ENCODE measurements at places on chromosomes 13 and 19.

DNA sequence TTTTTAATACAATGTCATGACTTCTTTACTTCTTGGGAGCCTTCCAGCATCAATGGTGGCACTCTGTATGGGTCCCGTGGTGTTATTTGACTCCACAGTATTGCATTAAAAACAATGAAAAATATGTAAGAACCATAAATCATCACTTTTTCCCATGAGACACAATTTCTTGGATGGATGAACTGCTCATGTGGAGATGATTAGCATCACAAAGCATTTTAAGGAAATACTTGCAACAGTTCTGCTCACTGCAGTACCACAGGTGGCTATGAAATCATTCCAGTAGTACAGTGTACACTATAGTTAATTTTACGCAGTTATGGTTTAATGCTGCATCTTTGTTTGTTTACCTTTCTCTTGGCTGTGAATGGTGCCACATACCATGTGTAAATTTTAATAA is 37.2 kb upstream of the C1QTNF9B start:
- no peaks in the 10 kb centered on the region for H3K27me3 ChIP-seq
- peaks cover 10% of the 10 kb centered on the region for H3K36me3 ChIP-seq
- no peak overlapping the region for H3K27ac ChIP-seq
- H3K4me3 ChIP-seq: no peak overlapping the region
- no peak for DNase-seq

DNA sequence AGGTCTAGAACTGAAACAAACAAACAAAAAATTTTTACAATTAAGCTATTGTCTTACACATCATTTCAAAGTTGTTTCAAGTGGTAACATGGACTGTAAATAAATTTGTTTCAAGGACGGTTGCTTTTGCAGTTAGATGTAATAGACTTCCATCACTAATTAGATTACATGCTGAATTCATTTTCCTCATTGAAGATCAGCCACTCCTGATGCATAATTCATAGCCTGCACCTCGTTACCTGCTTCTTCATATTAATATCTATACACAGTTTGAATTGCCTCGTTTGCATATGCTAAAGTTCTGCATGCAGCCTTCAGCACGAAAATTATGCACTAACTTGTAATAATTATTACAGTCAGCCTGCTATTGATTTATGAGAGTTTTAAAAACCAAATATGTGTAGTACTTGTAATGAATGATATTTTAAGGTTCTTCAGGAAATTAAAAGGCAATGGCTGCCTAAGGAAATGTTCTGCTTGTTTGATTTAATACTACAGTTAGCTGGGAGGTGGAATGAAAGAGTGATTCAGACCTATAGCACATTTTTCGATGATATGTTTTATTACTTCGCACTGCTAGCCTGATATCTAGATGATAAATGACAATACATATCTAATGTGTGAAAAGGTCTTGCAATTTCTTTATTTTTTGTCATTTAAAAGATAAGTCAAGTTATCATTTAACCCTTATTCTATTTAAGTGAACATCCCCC is 184.9 kb downstream of the DACH1 start:
- no peak overlapping the region for H3K4me3 ChIP-seq
- no peak overlapping the region for H3K27ac ChIP-seq
- no peak for DNase-seq
- no peaks in the 10 kb centered on the region for H3K27me3 ChIP-seq

DNA sequence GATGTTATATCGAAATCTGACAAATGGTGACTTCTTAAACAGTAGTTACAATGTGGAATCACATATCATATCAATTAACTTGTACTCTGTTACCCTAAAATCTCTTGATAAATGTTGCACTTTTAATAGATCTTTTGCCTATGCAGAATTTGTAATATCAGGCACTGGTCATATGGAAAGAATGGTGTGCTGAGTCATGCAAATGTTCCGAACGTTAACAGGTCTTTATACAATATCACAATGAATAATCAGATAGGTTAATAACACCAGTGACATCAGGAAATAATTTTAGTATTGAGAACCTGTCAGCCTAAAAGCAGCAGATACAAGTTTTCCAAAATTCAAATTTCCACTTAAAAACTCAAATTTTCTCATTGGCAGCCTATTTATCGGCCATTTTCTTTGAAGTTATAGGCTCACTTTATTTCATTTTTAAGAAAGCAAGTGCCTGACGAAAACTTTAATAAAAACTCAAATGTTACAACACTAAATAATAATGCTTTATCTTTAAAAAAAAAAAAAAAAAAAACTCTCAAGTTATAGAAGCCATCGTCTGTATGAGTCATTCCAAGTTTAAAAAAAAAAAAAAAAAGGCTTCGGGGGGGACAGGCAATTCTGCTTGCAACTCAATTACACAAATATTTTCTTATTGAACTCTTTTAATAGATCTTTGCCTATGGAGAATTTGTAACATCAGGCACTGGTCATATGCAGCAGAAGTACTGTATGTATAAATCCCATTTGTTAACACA is 180.9 kb downstream of the DIAPH3 start:
- H3K4me1 ChIP-seq: peaks cover 13% of the 10 kb centered on the region
- H3K27me3 ChIP-seq: no peaks in the 10 kb centered on the region
- no peak overlapping the region for H3K27ac ChIP-seq
- H3K36me3 ChIP-seq: peaks cover under 1% of the 10 kb centered on the region

DNA sequence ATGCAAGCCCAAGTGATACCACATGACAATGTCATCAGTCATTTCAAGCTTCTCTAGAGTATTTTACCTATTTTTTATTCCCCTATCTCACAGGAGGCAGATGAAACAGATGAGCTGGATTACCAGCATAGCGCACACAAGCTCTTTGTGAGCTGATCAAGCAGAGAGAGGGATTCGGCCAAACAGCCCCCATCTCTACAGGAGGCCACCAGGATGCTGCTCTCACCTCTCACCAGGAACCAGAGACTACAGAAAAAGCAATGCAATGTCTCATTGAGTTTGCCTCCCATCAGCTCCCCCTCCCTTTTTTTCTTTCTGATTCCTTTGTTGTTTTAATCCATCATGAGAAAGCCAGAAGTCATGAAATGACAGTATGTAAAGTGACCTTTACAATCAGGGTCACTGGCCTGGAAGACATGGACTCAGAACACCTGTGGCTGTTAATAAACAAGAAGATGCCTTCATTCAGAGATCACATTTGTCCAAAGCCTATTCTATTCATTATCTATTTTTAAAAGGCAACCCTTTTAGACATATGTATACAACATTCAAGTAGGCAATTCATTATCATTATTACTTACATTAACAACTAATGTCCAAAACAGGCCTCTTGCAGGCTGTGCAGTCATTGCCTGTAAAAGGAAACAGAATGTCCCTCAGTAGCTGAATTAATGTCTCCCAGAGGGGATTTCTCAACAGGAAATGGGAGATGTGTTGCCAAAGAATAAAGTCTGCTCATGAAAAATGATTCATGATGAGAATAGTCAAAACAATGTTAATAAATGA is 656.6 kb downstream of the TBC1D4 start:
- no peak for DNase-seq
- H3K27me3 ChIP-seq: no peaks in the 10 kb centered on the region

DNA sequence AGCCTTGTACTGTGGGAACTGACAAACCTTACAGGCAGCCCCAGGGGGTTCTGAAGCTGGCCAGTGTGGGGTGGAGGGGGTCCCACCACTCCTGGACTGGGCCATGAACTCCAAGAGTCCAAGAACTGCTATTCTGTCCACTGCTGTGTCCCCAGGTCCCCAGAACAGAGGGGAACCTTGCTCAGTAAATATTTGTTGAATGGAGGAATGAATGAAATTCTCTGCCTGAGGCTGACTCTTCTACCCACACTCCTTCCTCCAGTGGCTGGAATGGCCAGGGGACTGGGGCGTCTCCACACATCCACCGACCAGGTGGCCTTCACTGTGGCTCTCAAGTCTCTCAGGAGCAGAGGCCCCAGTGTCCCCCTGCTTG is 11.6 kb downstream of the WIZ start:
- no peaks in the 10 kb centered on the region for H3K27me3 ChIP-seq
- H3K36me3 ChIP-seq: peaks cover 2% of the 10 kb centered on the region
- H3K27ac ChIP-seq: no peak overlapping the region
- H3K4me3 ChIP-seq: no peak overlapping the region

DNA sequence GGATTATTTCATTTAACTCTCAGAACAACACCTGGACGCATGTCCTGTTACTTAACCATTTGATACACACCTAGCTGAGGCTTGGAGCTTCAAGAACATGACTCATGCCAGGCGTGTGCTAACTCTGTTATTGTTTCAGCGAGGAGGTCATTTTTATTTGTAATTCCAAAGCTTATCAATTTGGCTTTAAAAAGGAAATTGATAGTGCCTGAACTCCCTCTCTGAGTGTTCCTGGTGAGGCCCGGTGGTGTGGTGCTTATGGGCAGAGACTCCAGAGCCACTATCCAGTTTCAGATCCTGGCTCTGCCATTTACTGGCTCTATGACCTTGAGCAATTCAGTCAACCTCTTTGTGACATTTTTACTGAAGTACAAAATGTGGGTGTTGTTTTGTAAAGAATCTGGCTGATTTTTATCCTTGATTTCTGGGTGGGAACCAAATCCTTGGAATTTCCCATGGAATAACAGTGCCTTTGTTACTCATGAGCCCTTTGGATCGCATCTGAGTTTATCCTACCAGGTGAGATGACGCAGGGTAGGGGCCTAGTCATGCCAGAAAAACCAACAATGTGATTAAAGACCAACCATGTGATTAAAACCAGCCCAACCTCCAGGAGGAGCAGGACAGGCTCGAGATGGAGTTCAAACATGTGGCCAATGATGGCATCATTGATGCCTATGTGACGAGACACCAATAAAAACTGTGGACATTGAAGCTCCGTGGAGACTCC is 198.8 kb downstream of the MYO16 start:
- peaks cover 3% of the 10 kb centered on the region for H3K36me3 ChIP-seq
- H3K27ac ChIP-seq: no peak overlapping the region

DNA sequence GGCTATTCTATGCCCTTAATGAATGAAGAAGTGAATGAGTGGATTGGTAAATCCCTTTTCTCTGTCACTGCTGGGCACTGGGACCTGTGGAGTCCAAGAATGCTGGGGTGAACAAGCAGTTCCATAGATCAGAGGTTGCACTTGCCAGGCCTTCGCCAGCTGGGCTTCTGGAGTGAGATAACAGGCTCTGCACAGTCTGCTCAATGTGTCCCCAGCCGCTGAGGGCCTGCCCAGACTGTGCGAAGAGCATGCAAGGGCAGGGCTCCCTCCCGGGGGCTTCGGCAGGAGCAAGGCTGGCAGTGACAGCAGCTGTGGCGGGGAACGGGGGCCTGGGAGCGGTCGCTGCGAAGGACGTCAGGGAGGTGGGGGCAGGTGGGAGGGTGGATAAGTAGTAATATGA is 51.3 kb downstream of the ZNF536 start:
- no peak overlapping the region for H3K4me3 ChIP-seq
- H3K27me3 ChIP-seq: peaks cover 53% of the 10 kb centered on the region
- H3K4me1 ChIP-seq: no peaks in the 10 kb centered on the region
- no peaks in the 10 kb centered on the region for H3K36me3 ChIP-seq
- no peak overlapping the region for H3K27ac ChIP-seq
- no peak for DNase-seq

DNA sequence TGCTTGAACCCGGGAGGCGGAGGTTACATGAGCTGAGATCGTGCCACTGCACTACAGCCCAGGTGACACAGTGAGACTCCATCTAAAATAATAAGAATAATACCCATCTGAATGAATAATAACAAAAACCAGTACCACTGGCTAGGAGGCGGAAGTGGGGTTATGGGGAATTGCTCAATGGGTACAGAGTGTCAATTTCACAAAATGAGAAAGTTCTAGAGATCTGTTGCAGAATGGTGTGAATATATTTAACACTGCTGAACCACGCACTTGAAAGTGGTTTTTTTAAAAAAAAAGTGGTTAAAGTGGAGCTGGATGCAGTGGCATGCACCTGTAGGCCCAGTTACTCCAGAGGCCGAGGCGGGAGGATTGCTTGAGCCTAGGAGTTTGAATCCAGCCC is 18.5 kb downstream of the KLF2 start:
- no peak overlapping the region for H3K4me3 ChIP-seq
- H3K27me3 ChIP-seq: no peaks in the 10 kb centered on the region
- no peak overlapping the region for H3K27ac ChIP-seq
- DNase-seq: no peak
- H3K36me3 ChIP-seq: peaks cover 1% of the 10 kb centered on the region
- H3K4me1 ChIP-seq: peaks cover 22% of the 10 kb centered on the region

- peaks cover 22% of the 10 kb centered on the region for H3K4me1 ChIP-seq
- H3K36me3 ChIP-seq: no peaks in the 10 kb centered on the region
- peaks cover 3% of the 10 kb centered on the region for H3K27me3 ChIP-seq
- H3K4me3 ChIP-seq: no peak overlapping the region
- no peak for DNase-seq
Observed at GRCh38 chr13:22220151-22221135, 549.6 kb downstream of the FGF9 start.

- H3K36me3 ChIP-seq: no peaks in the 10 kb centered on the region
- H3K4me3 ChIP-seq: no peak overlapping the region
- no peaks in the 10 kb centered on the region for H3K4me1 ChIP-seq
- peaks cover 37% of the 10 kb centered on the region for H3K27me3 ChIP-seq
- no peak for DNase-seq
Observed at GRCh38 chr19:10068205-10068604, 17.9 kb upstream of the SHFL start.

- no peak for DNase-seq
- H3K4me3 ChIP-seq: no peak overlapping the region
- H3K4me1 ChIP-seq: peaks cover 17% of the 10 kb centered on the region
- no peaks in the 10 kb centered on the region for H3K27me3 ChIP-seq
Observed at GRCh38 chr13:74004109-74004508, 130.1 kb downstream of the KLF12 start.

- H3K27ac ChIP-seq: peak overlapping the region; percentile 90
- H3K4me1 ChIP-seq: peaks cover 8% of the 10 kb centered on the region
- peak; percentile 78 for DNase-seq
- no peaks in the 10 kb centered on the region for H3K36me3 ChIP-seq
Observed at GRCh38 chr19:9945319-9945966, 9.1 kb upstream of the OLFM2 start.

- no peak for DNase-seq
- no peaks in the 10 kb centered on the region for H3K4me1 ChIP-seq
- H3K27ac ChIP-seq: no peak overlapping the region
- H3K27me3 ChIP-seq: peaks cover 3% of the 10 kb centered on the region
Observed at GRCh38 chr19:43430976-43431375, 16.3 kb downstream of the TEX101 start.

GRCh38 chr19:38033658-38034491 is 126.9 kb downstream of the SIPA1L3 start:
- peaks cover 28% of the 10 kb centered on the region for H3K4me1 ChIP-seq
- no peak overlapping the region for H3K4me3 ChIP-seq
- H3K27me3 ChIP-seq: no peaks in the 10 kb centered on the region
- peaks cover 18% of the 10 kb centered on the region for H3K36me3 ChIP-seq
- H3K27ac ChIP-seq: peak overlapping the region; percentile 92

DNA sequence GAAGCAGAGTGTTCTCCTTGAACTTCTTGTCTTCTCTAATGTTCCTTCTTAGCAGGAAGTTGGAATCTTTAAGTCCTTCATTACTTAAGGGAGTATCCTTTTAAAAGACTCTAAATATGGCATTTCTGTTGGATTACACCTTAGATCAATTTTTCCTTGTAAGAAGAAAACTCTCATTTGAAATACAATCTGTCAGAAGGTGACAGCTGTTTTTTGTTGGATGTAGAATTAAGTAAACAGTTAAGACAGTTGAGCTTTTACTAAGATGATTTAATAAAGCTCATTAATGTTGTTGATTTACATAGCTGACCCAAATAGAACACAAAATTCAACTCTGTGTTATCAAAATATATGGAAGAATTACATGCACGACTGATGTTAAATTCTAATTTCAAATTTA is 16.7 kb upstream of the MBNL2 start:
- peaks cover 9% of the 10 kb centered on the region for H3K36me3 ChIP-seq
- no peak overlapping the region for H3K4me3 ChIP-seq
- no peaks in the 10 kb centered on the region for H3K27me3 ChIP-seq
- H3K4me1 ChIP-seq: peaks cover 16% of the 10 kb centered on the region
- no peak for DNase-seq

GRCh38 chr19:7701654-7702457 is at the start of gene FCER2:
Gene FCER2 (minus strand): TSS chr19:7702131. CDS start chr19:7699760, 2,371 bp downstream.
- H3K27me3 ChIP-seq: peaks cover 55% of the 10 kb centered on the region
- H3K4me3 ChIP-seq: no peak within 1 kb of the TSS
- no peaks in the 10 kb centered on the region for H3K36me3 ChIP-seq
- no peaks in the 10 kb centered on the region for H3K4me1 ChIP-seq
- no peak for DNase-seq

All from mesothelial cell of epicardium (in vitro differentiated cells).